ENCODE measurements at places on chromosomes 16 and 17. TPM values are rescaled to one million over a fixed set of nuclear protein-coding genes. Genes with fewer than 3 reads are reported as not detected.

The HS3ST4 gene
- not detected for total RNA-seq

The NME1 gene
- total RNA-seq: 271 TPM

The C1QTNF8 gene
- not detected for total RNA-seq

The C17orf78 gene
- not detected for total RNA-seq

The DYNLL2 gene
- 16.0 TPM for total RNA-seq

Measured in SJCRH30 (cell line).